Stimulated activated CD4-positive, alpha-beta T cell treated with anti-CD3 and anti-CD28 coated beads, Interleukin-4, amount 100 ng/mL, for 4 hours (primary cell): ENCODE measurements at places on chromosomes 4 and X.
A peak's percentile ranks its signal among the peaks of the same experiment; 100 is the strongest.

DNA sequence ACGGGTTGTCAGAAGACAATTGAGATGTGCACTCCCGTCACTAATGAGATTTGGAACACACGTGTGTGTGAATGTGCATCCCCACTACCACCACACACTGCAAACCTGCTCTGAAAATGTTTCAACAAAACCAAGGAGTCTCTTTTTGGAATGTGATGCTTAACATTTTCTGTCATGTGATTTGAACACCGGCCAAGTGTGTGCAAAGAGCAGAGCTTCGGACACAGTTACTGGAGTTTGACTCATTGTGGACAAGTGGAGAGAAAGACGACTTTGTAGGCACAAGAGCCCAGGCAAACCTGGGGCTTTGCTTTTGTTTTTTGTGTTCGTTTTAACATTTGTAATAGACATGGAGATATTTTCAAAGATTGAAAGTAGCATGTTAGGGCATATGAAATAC is 49.2 kb downstream of the CCKAR start:
- DNase-seq, result no peak

DNA sequence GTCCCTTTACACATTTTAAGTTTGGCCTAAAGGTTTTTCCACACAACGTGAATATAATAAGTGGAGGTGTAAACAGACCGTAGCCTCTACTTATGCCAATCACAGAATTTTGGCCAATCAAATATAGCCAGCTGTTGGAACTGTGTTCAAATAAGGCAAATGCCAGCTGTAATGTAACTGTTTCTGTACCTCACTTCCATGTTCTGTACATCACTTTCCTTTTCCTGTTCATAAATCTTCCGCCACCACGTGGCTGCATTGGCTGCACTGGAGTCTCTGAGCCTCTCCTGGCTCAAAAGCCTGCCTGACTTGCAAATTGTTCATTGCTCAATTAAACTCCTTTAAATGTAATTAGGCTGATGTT is 105.1 kb upstream of the SMIM31 start:
- no peak for DNase-seq

DNA sequence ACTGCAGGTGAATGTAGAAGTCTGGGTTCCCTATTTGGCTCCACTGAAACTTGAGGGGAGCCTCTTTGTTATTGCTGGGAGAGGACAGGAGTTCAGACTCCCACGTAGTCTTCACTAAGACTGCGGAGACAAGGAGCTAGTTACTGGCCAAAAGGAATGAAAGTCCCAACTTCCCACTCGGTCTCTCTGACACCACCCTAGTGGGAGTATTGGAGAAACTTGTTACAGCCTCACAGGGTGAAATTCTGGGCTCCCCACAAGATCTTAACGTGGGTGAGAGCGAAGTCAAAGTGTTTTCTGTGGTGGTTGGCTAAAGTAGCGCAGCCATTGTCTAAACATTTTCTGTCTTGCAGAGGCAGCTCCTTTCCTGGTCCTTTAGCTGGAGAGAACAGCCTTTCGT is 13.5 kb downstream of the MYOZ2 start:
- no peak for DNase-seq

DNA sequence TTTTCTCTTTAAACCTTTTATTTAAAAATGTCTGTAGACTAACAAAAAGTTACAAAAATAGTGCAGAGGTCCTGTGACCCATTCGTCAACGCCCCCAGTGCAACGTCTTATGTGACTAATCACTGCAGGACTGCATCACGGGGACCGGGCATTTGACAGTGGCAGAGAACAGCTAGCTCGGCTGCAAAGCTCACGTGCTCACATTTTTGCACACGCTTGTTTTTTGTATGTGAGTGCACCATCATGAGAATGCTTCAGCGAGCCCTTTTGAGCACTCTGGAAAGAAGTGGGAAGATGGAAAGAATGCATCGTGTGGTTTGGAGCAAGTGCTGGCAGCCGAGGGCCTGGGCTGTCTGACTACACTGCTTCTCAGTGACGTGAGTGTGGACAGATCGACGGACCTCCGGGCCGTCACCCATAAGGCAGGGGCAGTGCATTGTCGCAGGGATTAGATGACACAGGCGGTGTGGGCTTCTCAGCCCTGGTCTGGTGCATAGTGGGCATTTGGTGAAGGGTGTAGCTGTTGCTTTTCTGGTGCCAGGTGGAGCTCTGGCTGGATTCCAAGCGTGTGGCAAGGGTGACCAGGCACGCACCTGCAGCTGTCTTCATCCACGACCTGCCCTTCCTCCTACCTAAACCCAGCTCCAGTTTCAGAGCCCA is 17.7 kb downstream of the SPON2 start:
- DNase-seq, result no peak

DNA sequence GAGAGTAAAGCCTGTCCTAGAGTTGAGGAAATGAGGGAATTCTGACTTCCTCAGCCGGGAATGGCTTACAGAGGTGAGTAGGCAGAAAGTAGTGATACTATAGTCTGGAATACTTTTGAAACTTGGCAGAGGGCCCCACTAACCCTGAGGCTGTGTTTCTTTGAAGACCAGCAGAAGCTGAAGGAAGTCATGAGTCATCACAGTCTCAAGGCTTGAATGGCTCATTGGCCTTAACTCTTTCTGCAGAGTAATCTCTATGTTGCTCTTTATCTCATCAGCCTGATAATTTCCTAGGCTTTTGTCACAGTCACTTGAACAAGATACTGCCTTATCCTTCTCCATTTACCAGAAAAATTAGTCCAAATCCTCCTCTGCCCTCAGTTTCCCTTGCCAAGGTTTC is 80.8 kb downstream of the ANKRD50 start:
- no peak for DNase-seq

- DNase-seq, result no peak
Measured at GRCh38 chr4:159117968-159118367, 15.1 kb downstream of the RAPGEF2 start.

GRCh38 chr4:25842229-25842845 is 20.5 kb downstream of the SEL1L3 start:
- DNase-seq, result peak; percentile 13

DNA sequence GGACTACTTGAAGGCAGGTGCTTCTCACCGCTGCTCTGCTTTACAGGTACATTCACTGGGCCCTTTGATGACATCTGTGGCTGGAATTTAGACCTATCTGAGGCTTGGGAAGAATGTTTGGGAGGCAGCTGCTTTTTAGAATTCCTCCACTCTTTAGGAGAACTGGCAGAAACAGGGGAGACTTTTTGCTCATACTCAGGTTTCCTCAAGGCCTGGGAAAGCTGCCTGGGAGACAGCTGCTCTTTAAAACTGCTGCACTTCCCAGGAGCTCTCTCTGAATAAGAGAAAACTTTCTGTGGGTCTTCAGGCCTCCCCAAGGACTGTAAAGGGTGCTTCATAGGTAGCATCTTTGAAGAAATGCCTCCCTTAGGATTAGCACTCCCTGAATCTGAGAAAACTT is 14.3 kb downstream of the CT47C1 start:
- DNase-seq, result no peak

GRCh38 chrX:148698221-148698620 is 197.8 kb downstream of the AFF2 start:
- no peak for DNase-seq

GRCh38 chr4:141391771-141392170 is 171.1 kb downstream of the ZNF330 start:
- no peak for DNase-seq

- DNase-seq, result no peak
Measured at GRCh38 chr4:183130328-183131155, 31.5 kb downstream of the WWC2 start.

DNA sequence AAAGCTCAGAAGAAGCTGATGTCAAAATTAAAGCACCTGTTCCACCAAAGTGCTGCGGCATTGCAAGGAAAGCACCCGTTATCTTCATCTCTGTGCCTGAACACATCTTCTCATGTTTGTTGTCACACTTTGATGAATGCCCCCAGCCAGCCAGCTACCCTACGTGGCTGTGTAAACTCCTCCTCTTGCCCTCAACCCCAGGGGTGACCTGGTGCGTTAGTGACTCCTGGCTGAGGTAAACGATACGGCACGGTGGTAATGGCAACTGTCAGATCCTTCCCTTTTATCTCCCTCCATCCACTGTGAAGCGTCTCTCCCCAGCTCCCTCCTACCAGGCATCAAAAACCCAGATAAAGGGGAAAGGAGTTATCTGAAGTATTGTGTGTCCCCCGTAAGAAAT is 90.6 kb upstream of the WWC2 start:
- DNase-seq, result no peak

- DNase-seq, result no peak
Measured at GRCh38 chr4:40710484-40711254, 39.1 kb upstream of the NSUN7 start.

DNA sequence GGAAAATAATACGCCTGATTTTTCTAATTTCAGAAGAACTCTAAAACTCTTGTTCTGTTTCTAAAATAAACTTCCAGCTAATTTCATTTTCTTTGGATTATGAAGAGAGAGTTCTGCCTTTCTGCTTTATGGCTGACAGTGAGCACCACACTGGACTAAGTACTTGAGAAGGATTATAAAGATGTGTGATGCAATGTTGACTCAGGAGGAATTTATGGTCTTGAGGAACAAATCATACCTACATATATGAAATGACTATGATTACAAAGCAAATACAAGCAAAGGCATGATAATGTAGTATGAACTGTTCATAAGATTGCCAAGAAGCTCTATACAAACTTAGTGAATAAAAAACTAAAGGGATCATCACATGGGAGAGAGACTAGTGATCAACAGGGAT is 13.0 kb upstream of the SLC25A5 start:
- DNase-seq, result no peak

DNA sequence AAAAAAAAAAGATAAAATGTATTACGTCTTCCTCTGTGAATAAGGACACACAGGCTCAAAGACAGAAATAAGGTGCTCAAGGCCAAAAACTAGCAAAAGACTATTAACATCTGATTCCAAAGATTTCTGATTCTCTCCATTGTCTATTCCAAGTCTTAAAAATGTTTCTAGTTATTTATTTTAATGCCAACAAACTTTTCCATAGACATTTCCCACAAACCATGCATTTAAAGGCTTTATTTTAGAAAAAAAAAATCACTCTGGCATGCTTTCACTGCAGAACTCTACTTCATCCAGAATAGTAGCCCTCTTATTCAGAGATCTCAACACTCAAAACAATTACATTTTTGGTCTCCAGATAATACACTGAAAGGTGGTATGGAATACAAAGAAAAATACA is 545.0 kb upstream of the TENM3 start:
- no peak for DNase-seq

DNA sequence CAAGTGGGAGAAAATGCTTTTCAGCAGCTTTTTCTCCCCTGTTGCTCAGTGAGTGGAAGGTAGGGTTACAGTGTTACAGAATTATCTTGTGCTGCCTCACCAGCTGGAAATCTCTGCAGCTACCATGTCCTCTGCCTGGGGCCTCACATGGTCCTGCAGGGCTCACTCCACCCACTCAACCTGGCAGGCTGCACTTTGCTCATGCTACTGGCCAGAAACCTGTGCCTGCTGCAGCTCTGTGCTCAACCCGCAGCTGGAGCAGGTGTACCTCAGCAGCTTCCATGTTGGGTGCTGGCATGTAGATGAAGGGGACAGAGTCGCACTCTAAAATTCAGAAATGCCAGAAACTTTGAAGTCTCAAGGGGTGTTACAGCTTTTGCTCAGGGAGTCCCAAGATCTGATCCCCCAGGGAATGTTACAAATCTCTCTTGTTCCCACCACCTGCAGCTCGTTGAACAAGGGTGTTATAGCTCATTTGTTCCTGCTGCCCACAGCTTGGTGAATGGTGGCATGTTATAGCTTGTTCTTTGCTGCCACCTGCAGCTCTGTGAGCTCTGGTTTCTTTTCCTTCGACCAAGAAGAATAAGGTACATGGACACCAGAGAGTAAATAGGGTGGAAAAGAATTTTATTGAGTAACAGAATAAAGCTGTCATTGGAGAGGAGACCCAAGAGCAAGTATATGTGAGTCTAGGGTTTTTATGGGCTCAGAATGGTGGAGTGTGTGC is 845.8 kb downstream of the TECRL start:
- DNase-seq, result no peak

- DNase-seq, result no peak
Measured at GRCh38 chr4:101279377-101279871, 67.9 kb downstream of the PPP3CA start.

- no peak for DNase-seq
Measured at GRCh38 chr4:112003231-112003907, 141.9 kb upstream of the FAM241A start.

DNA sequence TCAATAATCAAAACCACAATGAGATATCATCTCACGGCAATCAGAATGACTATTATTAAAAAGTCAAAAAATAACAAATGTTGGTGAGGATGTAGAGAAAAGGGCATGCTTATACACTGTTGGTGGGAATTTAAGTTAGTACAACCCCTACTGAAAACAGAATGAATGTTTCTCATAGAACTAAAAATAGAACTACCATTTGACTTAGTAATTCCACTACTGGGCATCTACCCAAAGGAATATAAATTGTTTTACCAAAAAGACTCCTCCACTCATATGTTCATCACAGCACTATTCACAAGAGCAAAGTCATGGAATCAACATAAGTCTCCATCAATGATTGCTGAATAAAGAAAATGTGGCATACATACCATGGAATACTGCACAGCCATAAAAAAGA is 278.1 kb upstream of the ARSJ start:
- no peak for DNase-seq

GRCh38 chrX:70755850-70756249 is 152.7 kb downstream of the TEX11 start:
- DNase-seq, result peak; percentile 37

DNA sequence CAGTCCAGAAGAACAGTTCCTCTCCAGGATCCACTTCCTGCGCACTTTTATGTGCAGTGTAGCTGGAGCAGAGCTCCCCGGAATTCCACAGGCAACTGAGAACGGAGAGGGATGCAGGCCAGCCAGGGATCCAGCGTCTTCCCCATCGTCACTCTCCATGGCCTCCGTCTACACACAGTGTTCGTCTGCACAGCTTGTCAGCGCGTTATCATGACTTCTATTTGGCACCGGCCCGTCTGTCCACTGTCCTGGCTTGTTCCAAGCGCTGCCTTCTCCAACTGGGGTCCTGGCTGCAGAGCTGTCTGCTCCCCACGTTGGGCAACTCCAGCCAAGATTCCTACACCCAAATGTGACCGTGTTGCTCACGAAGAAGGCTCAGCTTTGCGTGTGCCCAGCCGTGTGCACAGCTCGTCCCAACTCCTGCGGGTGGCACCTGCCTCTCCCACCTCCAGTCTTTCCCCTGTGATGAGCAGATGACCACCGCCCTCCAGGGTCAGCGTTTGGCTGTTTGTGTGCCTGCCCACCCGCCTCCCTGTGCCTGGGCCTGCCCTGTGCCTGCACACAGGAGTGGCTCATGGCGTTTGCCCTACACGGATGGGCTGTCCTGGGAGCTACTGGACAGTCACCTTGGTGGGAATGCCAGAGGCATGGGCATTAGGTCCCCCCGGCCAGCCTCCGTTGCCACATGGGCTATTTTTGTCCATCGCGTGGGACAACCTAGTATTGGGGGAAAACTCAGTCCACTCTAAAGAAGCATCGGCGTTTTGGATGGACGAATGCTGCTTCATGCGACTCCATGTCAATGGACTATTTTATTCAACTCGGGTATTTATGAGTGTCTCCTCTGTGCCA is 2.2 kb upstream of the CTBP1 start:
- no peak for DNase-seq

GRCh38 chr4:119317990-119318389 is 3.9 kb downstream of the FABP2 start:
- no peak for DNase-seq
